ENCODE measurements at places on chromosomes 11 and 22.

GRCh38 chr22:31969789-31970489 is 25.6 kb downstream of the YWHAH start:
- DNase-seq = peak; percentile 61

DNA sequence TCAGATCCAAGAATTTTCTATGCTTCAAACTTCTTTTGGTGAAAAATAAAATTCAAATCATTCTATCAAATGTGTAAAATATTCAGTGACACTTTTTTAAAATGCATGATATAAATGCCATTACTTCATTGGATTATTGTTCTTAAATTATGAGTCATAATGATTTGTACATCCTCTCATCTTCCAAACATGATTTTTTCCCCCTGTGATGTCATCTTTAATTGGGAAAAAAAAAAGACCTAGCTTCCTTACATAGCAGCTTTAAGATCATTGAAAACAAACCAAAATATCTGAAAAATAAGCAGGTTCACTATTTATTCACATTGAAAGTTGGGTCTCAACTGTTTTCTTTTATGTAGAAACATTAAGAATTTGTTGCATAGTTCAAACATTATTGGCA is 1549.4 kb downstream of the LRRC4C start:
- DNase-seq = no peak

GRCh38 chr11:17386331-17387084 is 2.0 kb downstream of the KCNJ11 start:
- DNase-seq = peak; percentile 62

DNA sequence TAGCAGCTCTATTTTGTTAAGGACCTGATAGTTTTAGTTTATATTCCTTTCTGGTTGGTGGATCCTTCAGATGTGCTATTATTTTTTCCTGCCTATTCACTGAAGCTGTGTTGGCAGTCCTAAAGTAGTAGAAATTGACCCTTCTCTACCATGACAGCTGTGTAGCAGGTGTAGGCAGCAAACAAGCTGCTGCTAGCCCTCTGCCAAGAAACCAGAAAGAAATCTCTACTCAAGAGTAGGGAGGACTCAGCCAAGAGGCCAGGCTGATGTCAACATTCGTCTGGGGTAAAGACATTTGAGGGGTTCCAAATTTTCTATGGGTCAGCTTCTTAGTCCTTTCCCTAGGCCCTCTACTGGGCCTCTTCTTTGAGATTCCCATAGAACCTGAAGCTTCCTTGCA is 51.2 kb downstream of the CSTF3 start:
- no peak for DNase-seq

DNA sequence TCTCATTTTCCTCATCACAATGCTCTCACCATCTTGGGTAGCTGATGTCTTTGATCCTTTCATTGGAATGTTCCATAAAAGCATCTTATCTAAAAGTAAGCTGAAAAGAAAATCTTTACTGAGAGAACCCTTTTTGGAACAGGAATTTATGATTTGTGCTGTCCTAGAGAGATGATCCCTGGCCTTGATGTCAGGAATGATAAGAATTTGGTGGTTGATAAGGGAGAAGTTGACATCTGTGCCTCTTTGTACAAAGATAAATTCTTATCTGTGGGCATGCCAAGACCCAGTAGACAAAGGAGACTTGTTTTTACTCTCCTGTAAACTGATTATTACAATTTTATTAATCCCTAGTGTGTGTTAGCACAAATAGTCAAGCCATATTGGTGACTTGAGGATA is 36.9 kb downstream of the NAALAD2 start:
- DNase-seq = no peak

GRCh38 chr22:45227645-45228400 is 12.9 kb downstream of the KIAA0930 start:
- DNase-seq = no peak

- no peak for DNase-seq
Measured at GRCh38 chr11:46338636-46338987, 8.7 kb upstream of the DGKZ start.

- DNase-seq = no peak
Measured at GRCh38 chr11:61042537-61042936, 59.8 kb upstream of the CD5 start.

GRCh38 chr11:70566768-70567530 is 168.6 kb downstream of the CTTN start:
- no peak for DNase-seq

GRCh38 chr11:12076840-12077534 is 33.4 kb upstream of the MICAL2 start:
- no peak for DNase-seq

DNA sequence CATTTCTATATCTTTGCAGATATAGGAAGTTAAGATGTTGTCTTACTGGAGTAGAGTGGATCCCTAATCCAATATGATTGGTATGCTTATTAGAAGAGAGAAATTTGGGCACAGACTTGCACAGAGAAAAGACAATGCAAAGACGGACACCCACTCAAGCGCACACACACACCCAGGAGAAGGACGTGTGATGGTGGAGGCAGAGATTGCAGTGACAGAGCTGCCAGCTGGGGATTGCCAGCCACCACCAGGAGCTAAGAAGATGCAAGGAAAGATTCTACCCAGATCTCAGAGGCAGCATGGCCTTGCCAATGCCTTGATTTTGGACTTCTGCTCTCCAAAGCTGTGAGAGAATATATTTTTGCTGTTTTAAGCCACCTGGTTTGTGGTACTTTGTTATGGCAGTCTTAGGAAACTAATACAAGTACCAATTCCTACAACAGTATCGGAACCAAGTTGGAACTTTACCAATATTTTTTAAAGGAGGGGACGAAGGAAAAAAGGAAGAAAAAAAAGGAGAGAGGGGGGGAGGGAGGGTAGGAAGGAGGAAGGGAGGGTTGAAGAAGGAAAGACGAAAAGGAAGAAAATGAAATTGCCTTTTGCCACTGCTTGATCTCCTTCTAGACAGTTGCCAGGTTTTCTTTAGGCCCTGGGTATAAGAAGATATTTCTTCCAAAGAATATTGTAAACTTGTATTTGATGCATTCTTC is 334.0 kb downstream of the BUD13 start:
- DNase-seq = no peak

- DNase-seq = no peak
Measured at GRCh38 chr11:122633219-122633829, 22.2 kb upstream of the UBASH3B start.

GRCh38 chr11:59501931-59502330 is 1.4 kb upstream of the OR4D11 start:
- no peak for DNase-seq

- DNase-seq = no peak
Measured at GRCh38 chr22:18075720-18076497, 1.9 kb upstream of the PEX26 start.

DNA sequence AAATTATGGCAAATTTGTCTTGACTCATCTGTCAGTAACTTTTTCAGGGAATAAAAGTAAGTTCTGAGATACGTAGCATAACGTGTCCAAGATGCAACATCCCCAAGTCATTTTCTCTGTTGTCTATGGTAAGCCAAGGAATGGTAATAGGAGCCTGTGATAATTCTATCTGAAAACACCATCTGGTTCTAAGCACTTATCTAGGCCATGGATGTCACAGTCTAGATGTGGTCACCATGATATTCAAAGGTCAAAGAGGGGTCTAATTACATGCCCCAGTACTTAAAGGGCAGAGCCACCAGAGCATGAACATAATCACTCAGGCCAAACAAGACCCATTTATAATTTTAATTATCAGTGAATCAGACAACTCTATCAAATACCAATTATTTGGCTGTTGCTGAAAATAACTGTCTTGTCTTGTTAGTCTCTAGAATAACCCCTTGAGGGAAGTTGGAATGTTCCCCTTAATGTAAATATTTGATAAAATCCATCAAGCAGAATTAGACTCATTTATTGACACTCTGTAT is 225.1 kb upstream of the MPPED2 start:
- no peak for DNase-seq

DNA sequence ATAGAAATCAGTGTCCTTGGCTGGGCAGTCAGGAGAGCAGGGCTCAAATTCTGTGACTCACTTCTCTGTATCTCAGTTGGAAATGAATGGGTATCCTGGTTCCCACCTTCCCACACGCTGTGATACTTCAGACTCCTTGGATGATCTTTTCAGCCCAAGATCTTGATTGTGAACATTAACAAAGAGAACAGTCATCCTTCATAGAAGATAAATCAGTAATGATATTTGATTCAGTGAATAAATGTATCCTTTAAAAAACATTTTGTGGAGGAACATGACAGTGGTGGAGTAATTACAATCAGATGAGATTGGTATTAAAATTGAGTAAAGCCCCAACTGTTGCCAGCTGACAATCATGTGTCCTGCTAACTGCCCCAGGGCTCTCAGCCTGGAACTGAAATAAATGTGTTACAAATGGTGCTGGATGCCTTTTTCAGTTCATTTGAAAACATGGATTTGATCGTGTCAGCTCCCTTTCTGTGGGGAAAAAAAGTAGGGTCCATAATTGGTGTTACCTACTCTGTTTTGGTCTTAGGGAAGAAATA is 72.9 kb upstream of the OR5AN1 start:
- DNase-seq = no peak

Measured in activated naive CD8-positive, alpha-beta T cell treated with anti-CD3 and anti-CD28 coated beads, Interleukin-2, amount 10 ng/mL, durations not matched to agents 7 days and 5 days (primary cell).